ENCODE measurements at places on chromosomes 7 and 10.
A peak's percentile ranks its signal among the peaks of the same experiment; 100 is the strongest.

DNA sequence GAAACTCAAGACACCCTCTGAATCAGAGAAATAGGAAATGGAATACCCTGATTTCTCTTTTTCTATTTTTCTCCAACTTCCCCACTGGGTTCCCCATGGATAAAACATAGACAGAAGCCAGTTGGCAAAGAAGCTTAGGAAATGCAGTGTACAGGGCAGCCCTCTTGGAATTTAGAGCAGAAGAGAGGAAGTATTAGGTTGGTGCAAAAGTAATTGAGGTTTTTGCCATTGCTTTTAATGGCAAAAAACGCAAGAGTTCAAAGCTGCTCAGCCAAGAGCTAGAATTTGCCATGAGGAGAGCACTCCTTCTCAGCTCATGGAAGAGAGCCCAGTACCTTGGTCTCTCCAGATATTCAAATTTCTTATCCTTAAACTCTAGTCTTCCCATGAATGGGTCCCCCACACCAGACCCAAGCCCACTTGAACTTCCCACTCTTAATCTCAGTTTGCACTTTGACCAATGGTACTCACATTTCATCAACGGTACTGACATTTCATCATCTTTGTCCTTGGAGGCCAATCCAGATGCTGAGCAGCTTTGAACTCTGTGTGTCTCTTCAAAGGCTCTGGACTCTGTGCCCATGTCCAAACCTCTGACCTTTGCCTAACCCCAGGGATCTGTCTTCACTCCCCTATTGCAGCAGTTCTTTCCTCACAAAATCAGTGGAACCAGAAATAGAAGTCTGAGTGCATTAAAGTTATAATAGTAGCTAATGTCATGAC, 73.2 kb upstream of the PPP1R3C start:
- no peak for DNase-seq

GRCh38 chr7:1755783-1756625, 85.9 kb downstream of the ELFN1 start:
- no peak for DNase-seq

DNA sequence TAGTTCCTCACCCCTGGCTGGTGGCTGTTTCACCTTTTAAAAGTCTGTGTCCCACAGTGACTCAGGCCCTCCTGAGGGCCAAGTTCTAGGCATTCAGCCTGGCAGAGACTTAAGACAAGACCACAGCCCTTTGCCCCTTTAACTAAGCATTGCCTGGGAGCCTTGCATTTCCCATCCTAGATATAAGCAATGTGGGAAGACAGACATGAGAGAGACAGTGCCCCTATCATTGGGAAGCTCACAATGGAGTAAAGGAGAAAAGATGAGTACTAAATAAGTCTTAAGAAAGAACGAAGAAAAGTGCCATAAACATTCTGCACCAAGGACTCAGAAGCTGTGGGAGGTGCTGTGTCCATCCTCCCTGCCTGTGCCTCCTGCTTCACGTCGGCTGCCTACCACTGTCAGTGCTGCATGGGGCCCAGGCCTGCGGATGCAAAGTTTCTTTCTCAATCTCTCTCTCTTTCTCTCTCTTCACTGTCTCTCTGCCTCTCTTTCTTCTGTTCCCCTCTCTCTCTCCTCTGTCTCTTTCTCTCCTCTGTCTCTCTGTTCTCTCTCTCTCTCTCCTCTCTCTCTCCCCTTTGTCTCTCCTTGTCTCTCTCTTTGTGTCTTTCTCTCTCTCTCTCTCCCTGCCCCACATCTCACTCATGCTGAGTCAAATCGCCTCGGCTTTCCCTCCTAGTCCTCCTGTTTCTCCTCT, 21.5 kb downstream of the GPRIN2 start:
- peak; percentile 46 for DNase-seq

GRCh38 chr10:89301232-89301631, 614 bp upstream of the IFIT2 start:
- peak; percentile 50 for DNase-seq

DNA sequence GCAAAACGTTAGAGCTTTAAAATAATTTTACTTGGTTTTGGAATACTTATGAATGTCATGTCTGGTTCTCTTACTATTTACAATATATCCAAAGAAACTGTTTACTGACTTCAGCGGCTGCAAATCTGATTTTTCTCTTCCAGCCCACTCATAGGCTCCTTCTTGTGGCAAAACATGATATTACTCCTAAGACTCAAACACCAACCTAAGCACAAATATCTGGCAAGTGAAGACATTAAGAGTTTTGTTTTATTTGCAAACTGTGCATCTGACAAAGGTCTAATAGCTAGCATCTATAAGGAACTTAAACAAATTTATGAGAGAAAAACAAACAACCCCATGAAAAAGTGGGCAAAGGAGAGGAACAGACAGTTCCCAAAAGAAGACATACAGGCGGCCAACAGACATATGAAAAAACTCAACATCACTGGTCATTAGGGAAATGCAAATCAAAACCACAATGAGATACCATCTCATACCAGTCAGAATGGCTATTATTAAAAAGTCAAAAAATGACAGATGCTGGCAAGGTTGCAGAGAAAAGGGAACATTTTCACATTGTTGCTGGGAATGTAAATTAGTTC, 20.3 kb upstream of the GJC3 start:
- no peak for DNase-seq

GRCh38 chr10:126770809-126771208, 100.3 kb upstream of the C10orf90 start:
- no peak for DNase-seq

DNA sequence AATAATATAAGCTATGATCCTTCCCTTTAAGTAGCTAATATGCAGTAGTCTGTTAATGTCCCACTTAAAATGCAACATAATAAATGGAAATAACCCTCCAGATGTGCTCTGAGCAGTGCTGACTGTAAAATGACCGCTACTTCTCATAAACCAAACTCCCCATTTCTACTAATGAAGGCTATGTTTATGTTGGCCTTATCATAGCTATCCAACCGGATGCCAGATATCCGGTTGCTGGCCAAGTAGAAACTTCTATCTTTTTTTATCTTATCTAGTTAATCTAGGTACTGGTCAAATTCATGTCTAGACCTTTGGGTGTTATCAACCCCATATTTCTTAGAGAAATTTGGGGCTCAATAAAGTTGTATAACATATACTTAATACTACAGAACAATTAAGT, 56.6 kb downstream of the CHRM2 start:
- DNase-seq, result no peak

DNA sequence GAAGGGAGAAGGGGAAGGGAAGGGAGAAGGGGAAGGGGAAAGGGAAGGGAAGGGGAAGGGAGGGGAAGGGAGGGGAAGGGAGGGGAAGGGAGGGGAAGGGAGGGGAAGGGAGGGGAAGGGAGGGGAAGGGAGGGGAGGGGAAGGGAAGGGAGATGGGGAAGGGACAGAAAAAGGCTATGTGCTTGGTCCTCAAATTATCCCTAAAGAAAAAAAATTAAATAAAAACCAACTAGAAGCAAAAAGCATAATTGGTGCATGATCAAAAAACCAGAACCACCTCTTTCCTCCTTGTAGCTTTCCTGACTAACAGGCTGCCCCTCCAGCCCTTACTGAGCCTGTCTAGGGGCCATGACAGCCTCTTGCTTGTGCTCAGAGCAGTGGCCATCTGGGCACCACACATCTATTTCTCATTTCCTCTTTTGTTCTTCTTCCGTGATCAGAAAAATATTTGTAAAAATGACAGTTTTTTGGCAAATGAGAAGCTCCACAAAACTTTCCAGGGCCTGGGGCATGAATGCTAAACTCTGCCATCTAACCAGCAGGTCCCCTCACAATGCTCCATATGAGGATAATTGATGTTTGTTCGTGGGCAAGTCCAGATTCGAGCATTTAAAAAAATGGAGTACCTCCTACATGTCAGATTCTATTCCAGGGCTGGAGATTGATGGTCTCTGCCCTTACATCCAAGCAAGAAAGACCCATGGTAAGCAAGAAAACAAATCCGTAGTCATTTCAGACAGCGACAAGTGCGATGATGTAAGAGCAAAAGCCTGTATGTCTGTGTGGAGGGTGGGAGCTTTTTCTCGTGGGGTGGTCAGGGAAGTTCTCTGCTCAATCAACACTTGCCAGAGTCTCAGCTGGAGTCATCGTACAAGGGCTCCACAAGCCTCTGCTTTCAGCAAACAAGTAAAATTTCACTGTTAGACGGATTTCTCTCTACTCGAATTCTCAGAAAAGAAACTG, 320.9 kb downstream of the WDR11 start:
- DNase-seq, result no peak

DNA sequence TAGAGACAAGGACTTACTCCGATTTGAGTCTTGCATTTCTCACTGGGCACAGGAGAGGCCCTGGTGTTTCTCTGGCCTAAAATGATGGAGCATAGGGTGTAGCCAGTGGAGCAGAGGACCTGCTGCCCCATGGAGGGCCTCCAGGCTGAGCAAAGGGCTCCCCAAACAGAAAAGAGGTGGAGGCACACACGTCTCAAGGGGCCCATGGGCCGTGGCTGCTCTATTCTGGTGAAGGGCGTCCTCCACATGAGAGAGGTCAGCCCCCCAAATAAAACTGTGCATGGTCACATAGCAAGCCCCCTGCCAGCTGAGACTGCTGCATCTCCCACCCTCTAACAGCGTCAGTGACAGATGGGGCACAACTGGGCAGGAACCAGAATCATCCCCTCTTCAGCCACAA, 41.4 kb downstream of the MYO1G start:
- no peak for DNase-seq

DNA sequence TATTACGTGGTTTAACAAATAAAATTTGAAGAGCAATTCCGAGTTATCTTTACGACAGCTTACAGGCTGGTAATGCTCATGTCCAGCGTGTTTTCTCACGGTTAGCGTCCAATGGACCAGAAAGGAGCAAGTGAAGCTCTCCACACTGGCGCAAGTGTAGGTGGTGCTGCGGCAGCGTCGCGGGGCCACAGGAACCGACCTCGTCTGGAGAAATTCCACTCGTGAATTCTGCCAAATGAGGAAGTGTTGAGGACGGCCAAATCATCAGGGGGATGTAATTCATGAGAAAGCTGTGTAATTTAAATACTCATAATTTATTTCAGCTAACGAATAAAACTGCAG, 350 bp upstream of the ZNF37A start:
- no peak for DNase-seq

DNA sequence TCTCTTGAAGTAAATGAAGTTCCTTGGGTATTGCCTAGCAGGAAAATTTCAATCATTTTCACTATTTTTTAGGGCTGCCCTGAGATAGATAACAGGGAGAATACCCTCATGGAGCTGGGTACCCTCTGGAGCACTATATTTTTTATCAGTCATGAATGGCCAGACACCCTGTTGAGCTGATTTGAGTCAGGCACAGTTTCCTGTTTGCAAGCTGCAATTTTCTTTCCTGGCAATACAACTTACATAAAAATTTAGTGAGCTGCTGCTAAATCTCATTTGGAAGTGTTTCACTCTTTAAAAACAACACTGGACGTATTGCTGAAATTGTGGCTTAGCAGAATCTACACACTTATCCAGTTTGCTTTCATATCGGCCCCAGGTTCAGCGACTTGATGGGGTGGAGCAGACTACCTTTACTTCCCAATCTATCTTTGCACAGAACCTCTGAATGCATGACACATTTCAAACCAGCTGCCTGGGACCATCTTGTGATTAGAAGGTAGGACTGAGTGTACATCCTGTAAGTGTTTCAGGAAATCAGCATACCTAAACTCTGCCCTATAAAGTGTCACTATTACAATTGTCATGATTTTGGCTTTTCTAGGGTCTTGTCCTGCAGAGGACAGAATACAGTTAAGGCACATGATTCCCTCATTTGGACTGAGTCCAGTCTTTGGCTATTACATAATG, 125.7 kb upstream of the FAM3C start:
- no peak for DNase-seq

- no peak for DNase-seq
Observed at GRCh38 chr10:3648170-3648569, 136.8 kb downstream of the KLF6 start.

GRCh38 chr10:102117391-102118159, 2.6 kb downstream of the LDB1 start:
- peak; percentile 78 for DNase-seq

- no peak for DNase-seq
Observed at GRCh38 chr10:120841522-120842189, 9.5 kb upstream of the WDR11 start.

GRCh38 chr10:22702348-22702747, 12.0 kb downstream of the PIP4K2A start:
- no peak for DNase-seq

GRCh38 chr7:138440460-138440859, 19.6 kb upstream of the TRIM24 start:
- no peak for DNase-seq

GRCh38 chr10:49688920-49689319, 9.5 kb downstream of the C10orf53 start:
- DNase-seq, result no peak

- no peak for DNase-seq
Observed at GRCh38 chr10:50577010-50577409, 46.7 kb downstream of the SGMS1 start.

DNA sequence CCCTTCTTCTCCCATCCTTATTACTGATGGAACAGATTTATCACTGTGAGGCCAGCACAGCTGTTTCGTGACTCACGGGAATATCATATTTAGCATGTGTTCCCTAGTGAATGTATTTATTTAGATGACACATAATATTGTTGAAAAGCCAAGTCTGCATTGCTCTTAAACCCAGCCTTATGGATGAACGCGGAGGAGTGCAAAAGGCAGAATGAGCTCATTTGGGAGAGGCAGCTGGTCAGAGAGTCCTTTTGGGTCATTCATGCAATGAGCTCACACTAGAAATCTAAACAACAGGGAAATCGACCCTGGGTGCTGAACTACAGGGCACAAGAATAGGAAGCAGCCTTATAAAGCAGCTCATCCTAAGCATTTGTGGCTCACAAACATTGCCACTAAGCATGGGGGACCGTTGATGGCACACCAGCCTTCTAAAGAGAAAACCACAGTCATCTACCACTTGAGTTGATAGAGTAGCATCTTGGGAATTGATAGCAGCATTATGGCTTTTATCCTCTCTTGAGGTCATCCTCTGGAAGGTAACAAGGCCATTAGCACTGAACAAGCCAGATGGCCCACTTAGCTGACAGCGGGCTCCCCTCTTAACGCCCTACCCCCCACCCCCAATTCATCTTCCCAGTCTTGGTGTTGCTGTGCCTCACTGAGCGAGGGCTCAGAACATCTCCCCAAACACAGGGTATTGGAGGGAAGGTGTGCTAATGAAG, 32.9 kb upstream of the SDK1 start:
- no peak for DNase-seq

- no peak for DNase-seq
Observed at GRCh38 chr10:7533657-7534479, 123.0 kb upstream of the SFMBT2 start.

DNA sequence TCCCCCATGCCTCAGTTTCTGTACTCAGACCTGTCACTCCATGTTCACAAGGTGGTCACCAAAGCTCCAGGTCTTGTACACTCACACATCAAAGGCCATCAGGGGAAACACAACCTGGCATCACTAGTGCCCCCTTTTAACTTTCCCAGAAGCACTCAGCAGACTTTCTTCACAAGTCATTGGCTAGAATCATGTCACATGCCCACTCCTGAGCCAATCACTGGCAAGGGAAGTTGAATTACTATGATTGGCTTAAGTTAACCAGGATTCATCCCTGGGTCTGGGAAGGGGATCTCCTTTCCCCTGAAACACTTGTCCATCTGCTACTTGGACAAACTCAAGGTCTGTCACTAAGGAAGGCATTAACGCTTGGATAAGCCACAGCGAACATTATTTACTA, 193.8 kb upstream of the PLXNA4 start:
- DNase-seq, result no peak

GRCh38 chr10:100535715-100536353, at the start of gene HIF1AN:
Gene HIF1AN, plus strand, starts transcription at chr10:100535943. Its CDS starts 16 bp downstream, at chr10:100535959.
- DNase-seq, result peak; percentile 95

All from Peyer's patch (tissue), 4 donors.